Thoracic aorta (tissue), 2 donors: ENCODE measurements at places on chromosomes 1 and 21. TPM values are rescaled to one million over a fixed set of nuclear protein-coding genes. Genes with fewer than 3 reads are reported as not detected.

DNA sequence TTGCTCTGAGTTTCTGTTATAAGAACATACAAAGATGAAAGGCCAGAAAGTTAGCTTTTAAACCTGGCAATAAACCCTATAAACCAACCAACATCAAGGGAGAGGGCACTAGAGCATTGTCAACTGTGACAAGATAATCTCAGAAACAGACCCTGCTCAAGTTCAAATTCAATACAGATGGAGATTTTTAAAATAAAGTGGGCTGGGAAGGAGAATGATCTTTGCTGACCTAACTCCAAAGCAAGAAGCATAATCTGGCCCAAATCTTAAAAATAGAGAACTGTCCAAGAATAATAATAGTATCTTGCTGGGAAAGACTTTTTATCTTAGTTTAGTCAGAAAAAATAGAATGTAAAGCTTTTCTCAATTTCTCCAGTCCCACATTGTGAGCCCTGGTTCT, 485.5 kb downstream of the DISC1 start:
- no peak for DNase-seq

DNA sequence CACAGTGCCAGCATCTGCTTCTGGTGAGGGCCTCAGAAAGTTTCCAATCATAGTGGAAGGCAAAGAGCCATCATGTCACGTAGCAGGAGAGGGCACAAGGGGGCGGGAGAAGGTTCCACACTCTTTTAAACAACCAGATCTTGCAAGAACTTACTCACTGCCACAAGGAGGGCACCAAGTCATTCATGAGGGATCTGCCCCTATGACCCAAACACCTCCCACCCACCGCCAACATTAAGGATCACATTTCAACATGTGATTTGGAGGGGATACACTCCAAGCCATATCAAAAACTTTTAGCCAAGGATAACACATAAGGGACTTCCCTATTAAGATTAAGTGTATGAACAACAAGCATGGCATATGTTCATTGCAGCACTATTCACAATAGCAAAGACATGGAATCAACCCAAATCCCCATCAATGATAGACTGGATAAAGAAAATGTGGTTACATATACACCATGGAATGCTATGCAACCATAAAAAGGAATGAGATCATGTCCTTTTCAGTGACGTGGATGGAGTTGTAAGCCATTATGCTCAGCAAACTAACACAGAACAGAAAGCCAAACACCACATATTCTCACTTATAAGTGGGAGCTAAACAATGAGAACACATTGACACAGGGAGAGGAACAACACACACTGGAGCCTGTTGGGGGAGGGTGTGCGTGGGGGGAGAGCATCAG, 19.9 kb upstream of the SLC35F3 start:
- DNase-seq, result no peak

DNA sequence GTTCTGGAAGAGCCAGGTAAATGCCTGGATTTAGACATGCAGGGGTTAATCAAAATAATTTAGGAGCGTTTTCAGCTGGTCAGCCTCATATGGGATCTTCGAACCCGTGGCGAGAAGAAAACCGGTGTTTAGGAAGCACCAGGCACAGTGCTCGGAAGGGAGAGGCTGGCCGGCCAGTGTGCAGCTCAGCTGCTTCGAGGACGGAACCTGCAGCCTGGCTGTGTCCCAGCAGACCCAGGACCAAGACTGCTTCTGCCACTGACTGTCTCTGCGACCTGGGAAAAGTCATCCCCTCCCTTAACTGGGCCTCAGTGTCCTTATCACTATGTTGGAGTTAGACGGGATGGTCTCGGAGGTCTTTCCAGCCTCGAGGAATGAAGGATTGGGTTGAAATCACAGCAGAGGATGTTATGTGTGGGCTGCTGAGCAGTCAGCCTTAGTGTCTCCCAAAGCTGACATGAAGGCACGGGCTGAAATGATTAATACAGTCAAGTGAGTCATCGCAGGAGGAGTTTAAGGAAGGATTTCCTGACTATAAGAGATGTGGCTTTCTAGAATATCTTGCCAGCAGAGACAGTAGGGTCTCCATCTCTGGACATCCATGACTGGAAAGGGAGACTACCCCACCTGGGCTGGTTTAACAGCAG, 20.8 kb downstream of the PPFIA4 start:
- no peak for DNase-seq

The DIO1 gene
- total RNA-seq, result not detected

DNA sequence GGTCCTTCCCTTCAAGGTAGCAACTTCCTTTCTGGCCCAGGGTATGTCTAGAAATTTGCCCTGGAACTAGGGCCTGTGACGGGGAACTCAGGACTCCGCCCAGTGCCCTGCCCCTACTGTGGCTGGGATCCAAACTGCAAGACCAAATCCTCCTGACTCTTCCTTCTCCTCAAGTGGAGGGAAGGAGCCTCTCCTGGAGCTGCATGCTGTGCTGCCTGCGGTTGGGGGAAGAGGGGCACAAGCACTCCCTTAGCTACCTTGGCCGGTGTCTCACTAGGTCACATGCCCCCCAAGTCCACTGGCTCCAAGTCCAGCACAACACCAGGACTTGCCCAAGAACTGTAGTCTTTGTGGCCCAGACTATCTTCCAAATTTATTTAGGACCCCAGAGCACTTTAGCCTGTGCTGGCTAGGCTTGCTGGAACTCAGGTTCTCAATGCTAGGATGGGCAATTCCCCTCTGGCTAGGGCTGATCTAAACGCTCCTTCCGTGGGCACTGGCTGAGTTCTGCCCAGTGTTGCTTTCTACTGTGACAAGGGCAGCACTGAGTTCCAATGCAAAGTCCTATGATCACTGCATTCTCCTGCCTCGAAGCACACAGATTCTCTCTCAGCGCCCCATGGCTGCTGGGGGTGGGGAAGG, 12.2 kb downstream of the ADSS2 start:
- DNase-seq, result no peak

GRCh38 chr1:246214708-246215509, 292.2 kb downstream of the SMYD3 start:
- no peak for DNase-seq

- no peak for DNase-seq
These were observed 563.5 kb downstream of the PTPRC start for GRCh38 chr1:199202331-199202730.

DNA sequence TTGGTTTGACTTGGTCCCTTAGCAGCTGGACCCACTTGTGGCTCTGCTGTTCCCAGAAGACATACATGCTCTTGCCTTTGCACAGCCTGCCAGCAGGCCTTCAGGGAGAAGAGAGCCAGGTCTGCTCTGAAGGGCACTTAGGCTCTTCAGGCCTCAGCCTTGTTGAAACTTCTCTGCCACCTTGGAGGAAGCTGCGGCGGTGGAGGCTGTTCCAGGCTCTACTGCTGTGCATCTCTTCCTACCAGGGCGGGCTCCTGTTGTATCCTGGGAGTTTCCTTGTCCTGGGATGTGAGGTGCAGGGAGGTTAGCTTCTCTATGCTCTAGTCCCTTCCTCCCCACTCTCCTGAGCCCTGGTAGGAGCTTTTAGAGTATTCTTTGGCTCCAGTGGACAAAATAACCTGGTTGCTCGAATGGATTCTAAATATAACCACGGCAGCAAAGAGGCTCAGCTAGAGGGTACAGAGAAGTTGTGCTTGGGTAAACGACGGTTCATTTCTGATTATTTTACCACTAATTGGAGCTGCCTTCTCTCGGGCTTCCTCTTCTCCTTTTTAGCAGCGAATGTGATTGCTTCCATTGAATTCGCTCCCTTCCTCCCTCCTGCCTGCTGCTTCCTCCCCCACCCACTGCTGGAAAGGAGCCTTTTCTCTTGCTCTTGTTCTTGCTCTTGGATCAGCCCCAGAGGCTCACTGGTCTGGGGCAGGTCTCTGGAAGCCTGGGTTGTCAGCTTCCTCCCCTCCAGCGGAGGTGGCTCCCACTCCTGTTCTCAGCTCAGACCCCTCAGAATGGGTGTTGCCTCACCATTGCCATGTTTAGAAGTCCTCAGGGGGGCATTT, 126.6 kb upstream of the CACNA1E start:
- no peak for DNase-seq

GRCh38 chr21:32547018-32547417, 38.3 kb downstream of the TCP10L start:
- no peak for DNase-seq

The CFAP74 gene
- total RNA-seq, result not detected

The C1orf74 gene
- total RNA-seq, result 1.6 TPM

- DNase-seq, result no peak
These were observed 576.2 kb downstream of the PTPRU start for GRCh38 chr1:29812408-29813135.

DNA sequence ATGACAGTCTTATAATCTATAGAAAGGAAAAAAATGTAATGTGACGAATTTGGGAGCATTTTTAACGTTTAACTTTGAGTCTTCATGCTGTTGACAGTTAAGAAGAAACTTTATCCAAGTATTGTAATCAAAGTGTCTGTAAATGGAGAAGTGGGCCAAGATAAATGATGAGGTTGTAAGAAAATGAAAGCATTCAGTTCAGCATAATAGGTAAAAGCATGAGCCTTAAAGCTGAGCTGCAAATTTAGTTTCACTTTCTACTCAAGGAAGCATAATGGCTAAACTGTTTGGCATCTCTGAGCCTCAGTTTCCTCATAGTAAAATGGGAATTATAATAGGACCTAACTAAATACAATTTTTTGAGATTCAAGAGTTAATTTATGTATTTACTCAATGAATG, 1554.8 kb downstream of the KCNT2 start:
- no peak for DNase-seq

The RGS7 gene
- total RNA-seq, result not detected

DNA sequence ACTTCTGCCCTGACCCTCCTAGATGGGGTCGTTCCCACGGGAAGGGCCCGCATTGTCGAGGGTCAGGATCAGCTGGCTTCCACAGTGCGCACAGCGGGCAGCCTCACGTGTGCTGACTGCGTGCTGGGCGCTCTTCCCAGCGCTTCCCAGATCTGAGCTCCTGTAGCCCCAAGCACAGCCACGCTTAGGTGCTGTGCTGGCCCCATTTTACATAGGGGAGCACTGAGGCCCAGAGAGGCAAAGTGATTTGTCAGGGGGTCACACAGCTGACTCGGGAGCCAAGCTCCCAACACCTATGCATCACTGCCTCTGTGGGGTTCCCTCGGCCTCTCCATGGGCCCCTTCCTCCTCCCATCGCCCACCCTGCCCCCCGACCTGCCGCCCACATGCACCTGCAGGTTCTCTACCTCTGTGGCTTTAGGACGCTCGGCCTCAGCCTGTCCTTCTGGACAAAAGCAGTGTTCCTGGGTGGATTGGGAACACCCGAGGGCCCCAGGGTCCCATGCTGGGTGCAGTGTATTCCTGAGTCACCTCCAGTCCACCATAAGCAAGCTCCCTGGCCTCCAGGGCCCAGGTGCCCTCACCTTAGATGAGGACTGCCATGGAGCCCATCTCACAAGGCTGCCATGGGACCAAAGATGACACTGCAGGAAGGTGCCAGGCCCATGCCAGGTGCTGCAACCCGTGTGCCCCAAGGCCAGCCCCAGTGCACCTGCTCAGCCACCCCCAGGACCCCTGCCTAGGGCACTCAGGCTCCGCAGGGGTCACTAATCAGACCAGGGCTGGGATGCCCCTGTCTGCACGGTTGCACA, 23.3 kb downstream of the TFF3 start:
- no peak for DNase-seq

- DNase-seq, result no peak
These were observed 121.5 kb downstream of the XCL2 start for GRCh38 chr1:168422203-168422847.

GRCh38 chr1:201171063-201172036, 17.1 kb upstream of the TMEM9 start:
- DNase-seq, result no peak

GRCh38 chr1:245810789-245811337, 656.1 kb downstream of the KIF26B start:
- DNase-seq, result no peak

GRCh38 chr1:155989242-155990004, 11.1 kb upstream of the ARHGEF2 start:
- no peak for DNase-seq

GRCh38 chr1:34682452-34683223, 72.2 kb upstream of the GJB5 start:
- no peak for DNase-seq

The GSTM5 gene
- 2.0 TPM for total RNA-seq

- no peak for DNase-seq
These were observed 3.1 kb upstream of the SHISA4 start for GRCh38 chr1:201885531-201886075.

DNA sequence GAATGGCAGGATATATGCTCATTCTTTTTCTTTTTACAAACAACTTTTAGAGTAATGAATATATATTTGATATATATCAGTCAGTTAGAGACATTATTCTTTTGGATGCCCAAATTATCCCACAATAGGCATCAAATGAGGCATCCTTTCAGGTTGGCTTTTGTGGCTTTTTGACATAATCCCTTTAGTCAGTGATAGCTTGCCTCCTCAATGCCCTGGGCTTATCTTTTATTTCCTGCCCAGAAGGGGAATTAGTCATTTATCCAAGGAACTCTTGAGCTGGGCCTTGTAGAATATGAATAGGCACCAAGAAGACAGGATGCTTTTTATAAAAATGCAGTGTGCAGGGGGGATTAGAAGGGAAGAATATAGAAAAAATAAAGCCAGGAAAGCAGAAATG, 22.2 kb downstream of the EPHX4 start:
- DNase-seq, result no peak

GRCh38 chr1:180265201-180265600, 35.1 kb downstream of the LHX4 start:
- no peak for DNase-seq

- DNase-seq, result no peak
These were observed 131.8 kb downstream of the PDE4B start for GRCh38 chr1:65924471-65924870.

DNA sequence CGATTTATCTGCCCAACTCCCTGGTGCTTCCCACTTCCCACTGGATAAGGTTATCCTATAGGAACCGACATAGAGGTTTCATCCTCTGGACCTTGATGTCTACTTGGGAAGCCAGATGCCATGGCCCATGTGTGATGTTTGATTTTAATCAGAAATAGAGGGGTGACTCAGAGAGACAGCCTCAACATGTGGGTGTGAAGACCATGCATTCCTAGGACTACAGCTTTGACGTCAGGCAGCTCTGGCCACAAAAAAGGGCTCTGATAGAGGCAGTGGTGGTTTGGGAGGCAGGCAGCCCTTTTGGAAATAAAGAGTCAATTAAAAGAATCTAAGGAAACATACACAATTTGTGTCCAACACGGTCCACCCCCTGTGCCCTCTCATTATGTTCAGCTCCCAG, 5.2 kb upstream of the SH2D2A start:
- no peak for DNase-seq

DNA sequence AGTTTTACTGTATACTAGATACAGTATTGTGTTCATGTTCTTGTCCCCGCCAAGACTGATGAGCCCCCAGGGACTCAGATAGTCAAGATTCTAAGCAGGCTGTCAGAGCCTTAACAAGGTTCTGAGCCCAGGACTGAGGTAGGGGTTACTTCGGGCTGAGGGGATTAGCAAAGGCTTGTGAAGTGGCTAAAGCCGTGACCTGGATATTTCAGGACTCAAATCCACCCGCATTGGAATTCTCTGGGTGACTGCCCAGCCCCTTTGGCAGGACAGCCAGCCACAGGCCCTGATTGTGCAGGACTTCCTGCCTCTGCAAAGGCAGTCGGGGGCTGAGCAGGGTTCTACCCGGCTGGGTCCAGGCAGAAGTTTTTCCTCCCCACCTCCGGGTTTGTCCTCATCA, at the start of gene PLA2G5:
Gene PLA2G5 (plus strand): TSS at position 321 of the 400 bp plus-strand sequence. CDS start 14,637 bp downstream, outside the sequence.
- DNase-seq, result no peak
